ENCODE measurements at places on chromosomes 13 and 19. TPM values are rescaled to one million over a fixed set of nuclear protein-coding genes. Genes with fewer than 3 reads are reported as not detected.
A peak's percentile ranks its signal among the peaks of the same experiment; 100 is the strongest.

GRCh38 chr19:397941-398706, 10.8 kb downstream of the C2CD4C start:
- DNase-seq: no peak

The NCLN gene
- 41.9 TPM for total RNA-seq

The SERP2 gene
- total RNA-seq: 3.2 TPM

- DNase-seq: no peak
Measured at GRCh38 chr19:4310247-4311121, 6.1 kb downstream of the FSD1 start.

DNA sequence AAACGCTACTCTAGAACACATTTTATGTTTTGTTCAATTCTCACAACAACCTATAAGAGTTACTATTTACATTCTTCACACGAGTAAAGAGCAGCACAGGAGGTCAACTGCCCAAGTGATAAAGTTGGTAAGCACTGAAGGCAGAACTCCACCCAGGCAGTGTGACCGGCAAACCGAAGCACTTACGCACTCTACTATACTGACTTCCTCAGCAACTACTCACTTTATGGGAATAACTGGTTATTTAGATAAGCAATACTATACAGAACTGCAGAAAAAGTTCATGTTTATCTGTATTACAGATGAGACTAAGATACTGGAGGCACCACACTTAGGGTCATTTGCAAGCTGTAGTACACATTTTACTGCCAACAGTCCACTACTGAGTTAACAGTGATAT, 28.8 kb downstream of the FOXO1 start:
- no peak for DNase-seq

The SWSAP1 gene
- total RNA-seq: 2.4 TPM

The TMEM238 gene
- total RNA-seq: 16.9 TPM

The SULT2A1 gene
- total RNA-seq: 754 TPM

- DNase-seq: no peak
Measured at GRCh38 chr19:6811906-6812305, 39.4 kb downstream of the VAV1 start.

GRCh38 chr19:10289836-10290356, at the start of gene ICAM5:
Gene ICAM5, plus strand, starts transcription at chr19:10289952. Its CDS starts 92 bp downstream, at chr19:10290044.
- no peak for DNase-seq

GRCh38 chr13:100106005-100106404, 17.1 kb downstream of the PCCA start:
- no peak for DNase-seq

GRCh38 chr19:18306209-18306887, 16.5 kb downstream of the LSM4 start:
- DNase-seq: no peak

GRCh38 chr13:65555962-65556361, 1674.2 kb downstream of the PCDH9 start:
- no peak for DNase-seq

- no peak for DNase-seq
Measured at GRCh38 chr13:105327581-105328126, 1207.8 kb downstream of the EFNB2 start.

DNA sequence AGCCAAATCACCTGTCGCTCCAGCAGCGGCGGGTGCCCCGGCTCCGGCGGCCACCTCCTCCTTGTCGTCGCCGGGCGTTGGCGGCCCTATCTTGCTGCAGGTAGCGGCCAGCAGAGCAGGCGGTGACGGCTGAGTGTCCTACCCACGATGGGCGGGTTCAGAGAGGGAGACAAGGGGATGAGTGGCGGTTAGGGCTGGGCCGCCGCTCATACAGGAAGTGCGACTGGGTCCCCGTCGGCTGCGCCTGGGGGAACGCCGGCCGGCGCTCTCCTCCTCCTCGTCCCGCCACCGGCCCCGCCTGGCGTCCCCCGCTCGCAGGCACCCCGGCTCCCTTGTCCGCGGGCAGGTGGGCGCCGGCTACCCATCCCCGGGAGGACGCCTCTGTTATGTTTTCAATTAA, 1692.0 kb downstream of the SLITRK5 start:
- DNase-seq: no peak

The TMEM221 gene
- 0.19 TPM for total RNA-seq

The LPAR2 gene
- 1.9 TPM for total RNA-seq

The RAB3D gene
- 2.7 TPM for total RNA-seq

- DNase-seq: no peak
Measured at GRCh38 chr13:107209824-107210722, 642.1 kb upstream of the ARGLU1 start.

The STARD13 gene
- total RNA-seq: 13.9 TPM

DNA sequence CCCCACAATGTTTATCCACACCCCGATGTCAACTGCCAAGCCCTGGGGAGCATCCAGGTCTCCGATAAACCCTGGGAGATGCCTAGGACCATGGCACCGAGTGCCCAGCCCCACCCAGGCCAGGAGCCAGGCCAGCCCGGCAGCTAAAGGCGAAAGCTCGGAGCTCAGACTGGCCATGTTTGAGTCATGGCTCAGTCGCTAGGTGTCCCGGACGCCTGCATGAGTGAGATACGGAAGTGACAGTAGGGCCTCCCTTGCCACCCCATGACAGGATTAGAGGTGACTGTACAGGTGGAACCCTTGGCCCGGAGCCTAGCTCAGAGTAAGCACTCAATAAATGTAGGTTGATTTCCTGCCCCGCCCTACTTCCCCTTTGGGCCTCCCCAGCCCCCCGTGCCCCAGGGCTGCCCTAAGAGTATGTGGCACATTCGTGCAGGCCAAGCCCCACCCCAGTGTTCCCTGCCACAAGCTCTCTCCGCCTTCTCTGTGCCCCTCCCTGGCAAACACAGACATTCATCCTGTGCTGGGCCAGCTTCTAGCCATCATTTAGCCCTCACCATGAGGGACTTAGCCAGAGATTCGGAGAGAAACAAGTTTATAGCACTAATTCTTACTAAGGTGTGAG, 5.8 kb upstream of the TPM4 start:
- DNase-seq: peak; percentile 64

The VSTM1 gene
- not detected for total RNA-seq

GRCh38 chr13:59343132-59343531, 820.6 kb downstream of the DIAPH3 start:
- no peak for DNase-seq

DNA sequence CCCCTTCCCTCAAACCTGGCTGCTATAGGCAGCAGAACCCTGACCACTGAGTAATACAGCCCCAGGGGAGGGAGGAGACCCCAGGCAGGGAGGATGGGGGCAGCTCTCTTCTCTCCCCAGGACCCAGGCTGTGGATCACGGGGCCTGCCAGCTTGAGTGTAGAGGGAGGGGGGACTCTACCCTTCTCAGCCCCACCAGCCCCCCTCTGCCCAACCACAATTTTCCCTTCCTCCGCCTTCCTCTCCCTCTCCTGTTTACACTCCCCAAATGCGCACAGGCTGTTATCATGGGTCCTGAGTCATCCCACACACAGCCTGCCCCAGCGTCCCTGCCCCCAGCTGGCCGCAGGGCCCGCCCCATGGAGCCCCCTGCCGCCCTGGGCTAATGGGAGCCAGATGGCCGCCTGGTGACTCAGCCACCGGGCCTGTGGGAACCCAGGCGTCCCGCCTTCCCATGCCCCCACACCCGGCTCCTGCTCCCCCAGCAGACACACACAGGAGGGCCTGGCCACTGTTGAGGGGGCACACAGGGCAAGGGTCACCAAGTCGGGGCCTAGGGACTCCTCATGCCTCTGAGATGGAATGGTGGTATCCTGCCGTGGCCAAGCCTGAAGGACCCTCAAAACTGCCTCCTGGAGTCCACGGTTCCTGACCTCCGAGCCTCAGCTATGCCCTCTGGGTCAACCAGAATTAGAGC, 13.6 kb downstream of the CCDC97 start:
- peak; percentile 50 for DNase-seq

The SPACA4 gene
- total RNA-seq: not detected

DNA sequence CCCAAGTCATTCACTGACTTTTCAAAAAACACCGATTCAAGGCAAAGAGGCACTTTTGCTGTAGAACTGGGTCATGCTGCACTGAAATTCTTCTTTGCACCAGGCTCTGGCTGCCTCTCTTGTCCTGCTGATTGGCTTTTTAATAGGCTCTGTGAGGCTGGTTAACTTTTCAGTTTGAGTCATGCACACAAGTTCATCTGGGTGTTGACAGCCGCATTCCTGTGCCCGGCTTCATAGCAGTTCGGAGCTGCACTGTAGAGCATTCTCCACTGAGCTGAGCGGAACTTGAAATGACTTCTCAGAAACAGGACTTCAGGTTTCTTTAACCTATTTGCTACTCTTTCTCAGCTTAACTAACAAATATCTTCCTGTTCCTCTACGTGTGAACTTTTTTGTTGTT, 978.3 kb downstream of the UQCRFS1 start:
- DNase-seq: no peak

The C19orf12 gene
- total RNA-seq: 54.9 TPM

The FUT3 gene
- total RNA-seq: 0.25 TPM

DNA sequence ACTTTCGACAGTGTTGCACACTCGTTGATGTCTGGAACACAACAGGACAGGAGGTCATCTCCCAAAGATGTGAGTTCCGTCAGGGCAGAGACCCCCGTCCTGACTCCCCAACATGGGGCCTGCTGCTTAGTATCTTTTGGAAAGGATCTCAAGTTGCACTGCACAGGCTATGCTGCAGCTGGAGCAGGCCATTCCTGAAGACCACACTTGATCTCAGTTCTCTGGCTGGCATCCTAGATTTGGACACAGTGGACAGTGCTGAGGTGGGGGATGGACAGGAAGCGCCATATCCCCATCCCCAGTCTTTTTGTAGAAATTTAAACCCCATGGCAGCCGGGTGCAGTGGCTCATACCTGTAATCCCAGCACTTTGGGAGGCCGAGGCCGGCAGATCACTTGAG, 5.9 kb downstream of the ADGRE2 start:
- DNase-seq: no peak

The CYP4F12 gene
- total RNA-seq: 93.5 TPM

GRCh38 chr13:46550822-46551221, 2.1 kb upstream of the LRCH1 start:
- no peak for DNase-seq

The SRRM5 gene
- 0.09 TPM for total RNA-seq

DNA sequence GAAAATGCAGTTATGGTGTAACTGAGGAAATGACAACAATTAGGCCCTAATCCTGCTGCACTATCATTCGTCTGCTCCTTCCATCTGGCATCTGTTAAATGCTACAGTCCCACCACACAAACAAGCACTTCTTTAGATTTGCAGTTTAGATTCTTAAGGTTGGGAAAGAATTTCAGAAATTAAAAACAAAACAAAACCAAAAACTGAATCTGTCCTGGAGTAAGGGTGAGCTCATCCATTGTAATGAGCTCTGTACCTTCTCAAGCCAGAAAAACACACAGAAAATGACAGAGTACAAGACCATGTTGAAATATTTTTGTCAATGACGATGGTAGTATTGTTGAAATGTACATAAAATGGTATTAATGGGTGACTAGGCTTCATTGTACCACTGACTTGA, 28.3 kb downstream of the SMAD9 start:
- no peak for DNase-seq

DNA sequence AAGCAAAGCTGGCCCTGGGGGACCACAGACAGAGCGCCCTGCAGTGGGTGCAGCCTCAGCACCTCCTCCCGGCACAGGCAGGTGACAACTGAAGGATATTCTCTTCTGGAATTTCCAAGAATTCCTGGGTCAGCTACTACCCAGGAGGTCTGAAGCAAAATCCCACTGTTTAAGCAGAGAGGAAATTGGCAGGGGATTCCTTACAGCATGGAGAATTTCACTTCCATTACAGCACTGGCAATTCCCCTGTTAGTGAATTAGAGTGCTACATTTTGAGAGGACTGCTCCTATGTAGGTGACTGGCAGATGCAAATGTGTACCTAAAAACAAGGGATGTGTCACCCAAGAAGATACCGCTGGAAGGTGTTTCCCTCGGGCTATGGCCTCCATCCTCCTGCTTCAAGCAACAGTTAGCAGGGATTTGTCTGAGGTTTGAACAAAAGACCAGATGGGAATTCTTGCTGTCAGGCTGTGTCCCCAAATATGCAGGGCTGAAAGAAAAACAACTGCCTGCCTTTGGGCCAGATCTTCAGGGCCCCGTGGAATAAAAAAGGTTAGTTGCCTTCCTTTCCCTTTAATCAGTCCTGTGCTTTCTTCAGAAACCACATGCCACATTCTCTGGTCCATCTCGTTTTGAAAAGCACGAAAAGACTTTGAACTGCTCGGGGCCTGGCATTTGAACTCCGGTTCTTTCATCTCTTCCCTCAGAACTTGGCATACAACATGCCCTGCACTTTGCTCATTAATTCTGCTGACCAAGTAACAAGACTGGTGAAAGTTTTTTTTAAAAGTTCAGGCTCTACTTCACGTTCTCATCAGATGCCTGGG, 296.4 kb downstream of the DNAJC15 start:
- DNase-seq: no peak

DNA sequence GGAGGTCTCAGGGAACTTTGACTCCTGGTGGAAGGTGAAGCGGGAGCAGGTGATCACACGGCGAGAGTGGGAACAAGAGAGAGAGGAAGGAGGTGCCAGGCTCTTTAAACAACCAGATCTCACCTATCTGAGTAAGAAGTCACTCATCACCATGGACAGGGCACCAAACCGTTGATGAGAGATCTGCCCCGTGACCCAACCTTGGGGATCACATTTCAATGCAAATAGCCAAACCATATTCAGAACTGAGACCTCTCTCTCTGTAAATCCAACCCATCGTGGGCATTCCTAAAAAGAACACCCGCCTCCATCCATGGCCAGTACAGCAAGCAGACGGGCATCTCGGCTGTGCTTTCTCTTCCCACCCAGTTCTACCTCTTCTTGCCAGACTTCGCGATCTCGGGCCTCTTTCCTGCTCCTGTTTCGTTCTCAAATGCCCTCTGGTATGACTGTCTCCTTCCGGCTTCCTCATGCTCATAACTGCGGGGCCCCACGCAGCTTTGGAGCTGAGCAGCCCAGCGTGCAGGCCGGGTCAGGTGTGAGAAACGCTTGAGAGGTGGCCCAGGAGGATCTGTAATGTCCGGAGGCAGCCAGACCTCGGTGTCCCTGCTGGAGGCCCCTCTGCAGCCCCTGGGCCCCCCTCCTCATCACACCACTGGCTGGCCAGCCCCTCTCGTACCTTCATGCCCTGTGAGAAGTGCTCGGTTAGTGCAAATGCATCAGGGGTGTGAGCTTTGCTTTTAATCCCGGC, 97.0 kb upstream of the GPR183 start:
- no peak for DNase-seq

GRCh38 chr19:2615782-2616181, 86.7 kb downstream of the GNG7 start:
- no peak for DNase-seq

- DNase-seq: no peak
Measured at GRCh38 chr13:39967199-39967959, 311.9 kb downstream of the COG6 start.

DNA sequence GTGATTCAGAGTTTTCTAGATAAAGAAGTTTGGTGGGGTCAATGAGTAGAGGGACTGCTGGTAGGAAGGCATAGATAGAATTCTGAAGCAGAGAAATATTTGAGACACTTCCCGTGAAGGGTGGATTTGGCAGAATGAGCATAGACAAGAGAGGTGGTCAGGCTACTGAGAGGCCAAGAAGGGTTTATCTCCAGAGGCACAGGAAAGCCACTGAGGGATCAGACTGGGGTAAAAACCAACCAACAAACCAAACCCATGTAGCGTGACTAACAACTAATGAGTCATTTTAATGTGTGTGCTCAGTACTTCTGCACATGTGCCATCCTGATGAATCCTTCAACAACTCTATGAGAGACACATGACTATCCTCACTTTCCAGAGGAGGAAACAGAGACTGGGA, 60.0 kb upstream of the SERP2 start:
- no peak for DNase-seq

The ICAM5 gene
- total RNA-seq: 0.06 TPM
